ENCODE measurements at places on chromosomes 6 and 20.

GRCh38 chr6:136022224-136022874 lies 170.8 kb downstream of the PDE7B start:
- DNase-seq, result no peak

- DNase-seq, result peak; percentile 55
These were observed 167.6 kb upstream of the CST7 start for GRCh38 chr20:24781418-24781980.

DNA sequence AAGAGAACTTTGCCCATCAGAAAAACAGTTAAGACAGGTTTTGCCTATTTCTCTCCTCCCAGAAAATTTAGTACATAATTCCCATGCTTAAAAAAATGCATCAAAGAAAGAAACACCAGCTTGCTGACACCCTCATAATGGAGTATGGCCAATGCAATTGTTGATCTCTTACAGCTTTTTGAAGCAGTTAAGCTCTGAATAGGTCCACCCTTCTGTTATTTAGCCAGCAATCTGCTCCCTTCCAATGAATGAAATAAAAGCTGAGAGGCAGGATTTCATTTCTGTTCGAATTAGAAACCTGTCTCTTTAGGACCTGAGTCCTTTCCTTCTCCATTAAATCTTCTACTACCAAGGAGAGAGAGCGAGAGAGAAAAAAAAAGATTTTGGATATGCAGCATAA lies 288.7 kb downstream of the RNF144B start:
- DNase-seq, result no peak

DNA sequence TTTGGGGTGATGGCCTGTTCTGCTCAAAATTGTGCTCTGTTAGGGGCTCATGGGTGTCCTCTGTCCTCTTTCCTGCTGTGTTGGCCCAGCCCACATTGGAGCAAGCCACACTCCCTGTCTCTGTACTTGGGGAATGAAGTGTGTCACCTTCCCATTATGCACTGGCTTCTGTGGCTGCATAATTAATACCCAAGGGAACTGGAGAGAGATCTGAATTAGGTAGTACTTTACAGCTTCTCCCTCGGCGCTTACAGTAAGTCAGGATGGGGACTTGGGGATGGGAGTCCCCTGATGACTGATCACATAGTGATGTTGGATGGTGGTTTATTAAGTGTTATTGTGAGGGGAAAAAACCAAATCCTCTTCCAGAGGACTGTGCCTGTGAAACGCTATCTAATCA lies 116.6 kb downstream of the FOXO3 start:
- no peak for DNase-seq

DNA sequence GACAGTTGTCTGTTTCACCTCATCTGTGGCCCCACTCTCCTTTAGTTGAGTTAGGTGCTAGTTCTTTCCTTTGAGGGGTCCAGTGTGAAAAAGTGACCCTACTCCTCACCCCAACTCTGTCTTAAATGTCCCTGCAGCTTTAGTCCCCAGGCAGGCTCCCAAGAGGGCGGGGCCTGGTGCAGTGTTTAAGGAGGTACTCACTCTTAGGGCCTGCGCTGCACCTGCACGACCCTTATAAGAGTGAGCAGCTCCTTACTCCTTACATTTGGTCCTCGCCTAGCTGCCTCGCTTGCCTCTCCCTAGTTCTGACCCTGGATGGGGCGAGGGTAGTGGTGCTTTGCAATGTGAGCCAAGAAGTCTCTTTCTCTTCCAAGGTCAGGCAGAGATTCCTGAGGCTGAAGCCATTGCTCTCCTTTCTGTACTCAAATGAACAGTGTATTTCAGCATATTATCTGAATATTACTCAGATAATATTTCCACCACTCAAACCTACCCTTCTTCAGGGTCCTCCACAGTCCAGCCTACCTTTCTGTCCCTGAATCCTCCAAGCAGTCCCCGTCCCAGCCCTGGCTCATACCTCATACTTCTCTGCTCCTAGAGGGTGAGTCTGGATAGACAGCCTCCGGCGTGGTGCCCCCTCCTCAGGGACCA lies 11.9 kb upstream of the VEGFA start:
- no peak for DNase-seq

DNA sequence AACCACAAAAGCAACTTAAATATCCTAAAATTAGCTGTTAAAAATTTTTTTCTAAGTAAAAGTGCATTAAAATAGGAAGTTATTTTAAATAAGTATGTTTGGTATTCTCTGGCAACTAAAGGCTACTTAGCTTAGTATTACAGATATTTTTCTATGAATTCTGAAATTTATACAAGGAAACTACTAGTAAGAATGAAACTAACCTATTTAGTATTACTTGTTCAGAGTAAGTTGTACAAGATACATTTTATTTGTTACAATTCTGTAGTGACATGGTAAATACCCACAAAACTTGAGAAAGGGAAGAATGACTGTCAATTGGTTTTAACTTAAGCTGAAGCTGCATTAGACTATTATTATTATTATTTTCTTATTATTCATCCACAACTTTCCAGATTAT lies 6.5 kb downstream of the PHIP start:
- DNase-seq, result no peak

- no peak for DNase-seq
These were observed 3.0 kb downstream of the ADGRF4 start for GRCh38 chr6:47701363-47701762.

GRCh38 chr20:35252037-35252461 lies 25.6 kb downstream of the MMP24 start:
- DNase-seq, result no peak

DNA sequence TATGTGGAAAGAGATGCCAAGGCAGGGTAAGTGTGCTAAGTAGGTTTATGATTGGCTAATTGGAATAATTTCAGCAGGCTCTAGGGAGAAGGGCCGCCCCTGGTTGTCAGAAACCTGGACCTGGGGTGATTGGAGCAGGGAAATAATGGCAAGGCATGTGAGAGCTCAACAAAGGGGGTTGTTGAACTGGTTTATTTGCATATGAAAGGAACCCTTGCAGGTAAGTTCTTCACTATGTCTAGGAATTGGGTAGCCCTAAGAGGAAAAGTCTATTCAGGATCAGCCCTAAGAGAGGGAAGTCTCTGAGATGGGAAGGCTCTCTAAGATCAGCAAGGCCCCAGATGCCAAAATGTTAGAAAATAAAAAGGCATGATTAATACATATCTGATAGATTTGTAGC lies 175.4 kb upstream of the PRND start:
- DNase-seq, result no peak

DNA sequence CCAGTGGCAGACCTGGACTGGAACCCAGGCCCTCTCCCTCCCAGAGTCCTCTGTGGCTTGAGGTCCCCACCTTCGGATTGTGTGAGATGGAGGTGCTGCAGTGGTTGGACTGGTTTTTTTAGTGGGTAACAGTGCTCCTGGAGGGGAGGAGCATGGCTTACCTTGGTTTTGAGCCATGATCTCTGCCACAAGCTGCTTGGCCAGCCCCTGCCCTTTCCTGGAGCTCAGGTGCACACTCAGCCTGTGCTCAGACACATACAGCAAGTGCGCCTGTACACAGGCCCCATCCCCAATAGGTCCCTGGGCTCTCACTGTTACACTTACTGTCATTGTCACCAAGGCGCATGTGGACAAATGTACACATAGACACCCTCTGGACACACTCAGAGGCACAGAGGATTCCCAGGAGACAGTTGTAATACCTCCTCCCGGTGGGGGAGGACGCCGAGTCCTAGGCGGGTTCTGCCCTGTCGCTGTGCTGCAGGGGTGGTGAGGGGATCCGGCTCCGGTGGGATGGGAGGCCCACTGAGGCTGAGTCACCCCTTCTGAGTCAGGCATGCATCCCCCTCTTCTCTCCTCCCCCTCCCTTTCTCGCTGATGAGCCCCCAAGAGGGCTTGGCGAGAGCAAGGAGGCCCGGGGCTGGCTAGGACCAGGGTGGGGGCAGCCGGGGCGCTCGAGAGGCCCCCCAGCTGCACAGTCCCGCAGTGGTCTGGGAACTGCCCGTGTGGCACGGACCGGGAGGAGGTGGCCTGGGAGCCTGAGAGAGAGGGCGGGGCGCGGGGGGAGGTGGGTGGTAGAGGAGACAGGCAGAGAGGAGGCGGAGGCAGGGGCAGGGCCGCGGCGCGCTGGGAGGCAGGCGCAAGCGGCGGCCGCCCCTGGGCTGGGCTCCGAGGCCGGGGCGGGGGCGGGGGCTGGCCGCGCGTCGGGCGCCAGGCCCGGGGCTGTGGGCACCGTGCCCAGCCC lies 522 bp upstream of the EPB41L1 start:
- peak; percentile 90 for DNase-seq

DNA sequence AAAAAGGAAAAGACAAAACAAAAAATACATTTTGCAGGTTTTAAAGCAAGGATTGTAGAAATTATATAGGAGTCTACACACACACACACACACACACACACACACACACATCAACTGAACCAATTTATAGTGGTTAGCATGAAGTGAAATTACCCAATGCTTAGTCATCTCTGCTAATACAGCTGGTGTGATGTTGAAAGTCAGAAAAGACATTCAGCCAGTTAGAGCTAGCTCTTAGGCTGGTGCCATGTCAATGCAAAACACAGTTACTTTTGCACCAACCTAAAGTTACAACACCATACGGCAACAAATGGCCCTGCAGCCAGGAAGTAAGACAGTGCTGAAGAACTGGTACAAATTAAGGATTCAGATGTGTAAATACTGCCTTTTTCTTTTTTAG lies 15.2 kb downstream of the FAM210B start:
- no peak for DNase-seq

DNA sequence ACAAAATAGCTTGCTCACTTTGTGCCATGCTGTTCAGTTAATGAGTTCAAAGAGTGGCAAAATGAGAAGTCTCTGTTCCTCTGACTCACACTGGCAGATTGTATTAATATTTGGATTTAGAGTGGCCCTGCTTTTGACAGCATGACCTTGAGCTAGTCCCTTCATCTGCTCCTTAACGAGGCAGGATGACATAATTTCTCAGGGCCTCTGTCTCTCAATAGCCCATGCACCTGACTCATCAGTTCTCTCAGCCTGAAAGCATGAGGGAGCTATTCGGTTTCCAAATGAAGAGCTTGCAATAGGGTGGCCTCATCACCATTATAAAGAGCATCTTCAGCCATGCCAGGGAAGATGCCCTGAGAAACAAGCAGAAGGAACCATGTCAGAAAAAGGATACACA lies 38.2 kb downstream of the CAP2 start:
- no peak for DNase-seq

DNA sequence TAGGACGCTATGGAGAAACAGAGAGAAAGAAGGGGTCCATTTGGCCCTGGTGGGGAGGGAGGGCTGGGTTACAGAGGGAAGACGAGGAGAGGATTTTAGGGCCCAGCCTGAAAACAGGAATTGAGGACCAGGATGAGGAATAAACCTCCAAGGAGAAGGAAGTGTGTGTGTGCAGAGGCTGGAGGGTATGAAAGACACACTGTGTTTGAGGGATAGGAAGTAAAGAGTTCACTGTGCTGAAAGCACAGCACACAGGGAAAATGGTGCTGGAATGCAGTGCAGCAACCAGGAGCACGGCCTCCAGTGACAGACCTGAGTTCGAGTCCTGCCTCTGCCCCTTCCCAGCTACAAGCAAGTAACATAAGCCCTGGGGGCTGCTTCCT lies 7.8 kb downstream of the MBOAT1 start:
- no peak for DNase-seq

- DNase-seq, result no peak
These were observed 17.4 kb upstream of the ELOVL5 start for GRCh38 chr6:53366128-53366641.

GRCh38 chr6:166584155-166584554 lies 2.3 kb downstream of the RAMACL start:
- DNase-seq, result no peak

GRCh38 chr6:13794184-13794583 lies 20.2 kb downstream of the MCUR1 start:
- DNase-seq, result no peak

- no peak for DNase-seq
These were observed 399.9 kb upstream of the MARCKS start for GRCh38 chr6:113457198-113457597.

All from substantia nigra (tissue), 51 donors.